ENCODE measurements at places on chromosomes 5 and 9.

DNA sequence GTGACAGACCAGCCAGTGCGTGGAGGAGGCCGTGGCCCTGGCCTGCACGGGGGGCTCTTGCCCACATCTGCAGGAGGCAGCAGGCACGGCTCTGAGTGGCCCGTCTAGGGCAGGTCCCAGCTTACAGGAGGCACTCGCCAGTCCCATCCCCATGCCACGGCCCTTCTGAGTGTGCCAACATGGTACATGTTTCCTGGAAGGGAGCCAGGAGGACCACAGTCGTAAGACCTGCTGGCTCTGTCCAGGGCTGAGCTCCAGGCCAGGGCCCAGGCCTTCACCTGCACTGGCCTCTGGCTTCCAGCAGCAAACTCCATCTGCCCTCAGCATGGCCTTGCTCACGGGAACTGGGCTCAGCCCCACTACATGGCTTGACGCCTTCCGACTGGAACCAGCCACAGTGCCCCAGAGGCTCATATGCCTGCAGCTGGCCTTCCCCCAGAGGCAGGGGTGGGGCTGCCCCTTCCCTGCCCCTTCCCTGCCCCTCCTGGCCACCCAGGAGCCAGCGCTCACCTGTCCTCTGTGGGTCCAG, 3.8 kb downstream of the NKD2 start:
- no peak for DNase-seq

- no peak for DNase-seq
These were observed 99.3 kb downstream of the ANGPTL2 start for GRCh38 chr9:127022913-127023660.

DNA sequence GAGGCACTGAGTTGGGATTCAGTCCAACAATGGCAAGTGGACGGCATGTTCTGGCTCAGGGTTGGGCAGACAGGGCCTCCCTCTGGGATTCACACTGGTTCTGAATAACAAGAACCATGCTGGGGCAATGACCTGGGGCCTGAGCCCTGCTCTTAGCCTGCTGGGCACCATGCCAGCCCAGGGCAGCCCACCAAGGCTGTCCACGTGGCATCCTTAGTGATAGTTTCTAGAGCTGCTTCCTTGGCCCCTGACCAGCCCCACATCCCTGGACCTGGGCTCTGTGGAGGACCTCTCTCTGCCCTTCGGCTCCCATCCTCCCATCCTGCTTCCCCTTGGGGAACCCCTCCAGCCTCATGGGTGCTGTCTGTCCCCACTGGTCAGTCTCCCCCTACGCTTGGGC, 22.3 kb upstream of the OLFM1 start:
- no peak for DNase-seq

GRCh38 chr9:85554349-85554748, 187.4 kb downstream of the AGTPBP1 start:
- DNase-seq: no peak

DNA sequence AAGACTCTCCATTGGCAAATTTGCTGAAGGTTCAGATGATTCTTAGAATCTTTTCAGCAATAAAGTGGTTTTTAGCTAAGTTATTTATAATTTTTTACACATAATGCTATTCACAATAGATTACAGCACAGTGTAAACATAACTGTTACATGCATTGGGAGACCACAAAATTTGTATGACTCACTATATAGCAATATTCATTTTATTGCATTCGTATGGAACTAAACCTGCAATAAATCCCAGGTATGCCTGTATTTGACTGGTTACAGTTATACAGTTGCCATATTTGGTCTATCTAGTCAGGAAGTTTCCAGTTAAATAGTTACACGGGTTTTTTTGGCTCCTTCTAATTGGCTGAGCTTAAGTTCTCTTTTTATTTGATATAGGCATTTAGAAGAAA, 220.8 kb downstream of the MRPS30 start:
- no peak for DNase-seq

- DNase-seq: no peak
These were observed 1.5 kb downstream of the FBN2 start for GRCh38 chr5:128536254-128537220.

DNA sequence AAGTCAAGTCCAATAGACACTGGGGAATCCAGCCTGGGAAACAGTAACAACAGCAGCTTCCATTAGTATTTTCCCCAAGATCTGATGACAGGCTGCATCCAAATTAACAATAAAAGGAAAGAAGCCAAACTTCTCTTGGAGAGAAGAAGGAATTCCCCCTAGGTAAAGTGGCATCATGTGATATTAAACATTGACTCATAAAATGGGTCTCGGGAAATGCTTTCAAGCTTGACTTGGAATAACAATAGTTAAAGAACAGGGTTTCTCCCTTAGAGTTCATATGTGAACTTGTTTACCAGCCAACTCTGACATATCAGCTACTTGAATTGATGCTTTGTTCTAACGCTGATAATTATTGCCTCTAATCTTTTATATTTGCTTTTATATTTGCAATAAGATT, 45.4 kb downstream of the ENTREP1 start:
- no peak for DNase-seq

DNA sequence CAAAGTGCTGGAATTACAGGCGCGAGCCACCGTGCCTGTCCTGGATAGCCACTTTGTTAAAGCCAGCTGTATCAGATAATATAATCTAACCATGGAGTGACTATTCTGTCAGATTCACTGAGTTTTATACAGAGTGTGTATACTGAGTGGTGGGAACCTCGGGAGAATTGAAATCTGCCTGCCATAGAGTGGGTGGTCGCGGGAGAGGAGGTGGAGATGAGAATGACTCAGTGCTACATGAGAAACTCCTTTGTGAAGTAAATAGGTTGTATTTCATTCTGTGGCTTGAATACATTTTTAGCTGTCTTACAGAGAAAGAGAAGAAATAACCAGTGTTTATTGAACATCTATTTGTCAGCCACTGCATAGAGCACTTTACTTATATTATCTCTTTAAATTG, 26.4 kb downstream of the ATP6V0E1 start:
- DNase-seq: no peak

DNA sequence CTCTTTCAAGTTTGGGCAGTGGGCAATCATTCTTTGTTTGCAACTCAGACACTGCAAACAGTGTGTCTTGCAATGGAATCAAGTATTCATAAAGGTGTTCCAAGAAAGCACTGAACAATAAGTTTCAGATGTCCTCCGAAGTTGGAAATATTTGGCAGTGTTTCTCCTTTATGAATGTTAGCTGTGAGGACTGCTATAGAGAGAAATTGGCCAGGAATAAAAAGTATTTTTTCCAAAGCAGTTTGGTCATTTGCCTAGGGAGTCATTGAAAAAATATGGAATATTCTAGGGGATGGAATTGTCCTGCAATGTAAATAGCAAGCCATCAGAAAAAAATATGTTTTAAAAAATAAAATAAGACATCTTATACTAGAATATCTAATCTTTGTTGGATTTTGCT, 688.6 kb upstream of the SEMA6A start:
- DNase-seq: no peak

DNA sequence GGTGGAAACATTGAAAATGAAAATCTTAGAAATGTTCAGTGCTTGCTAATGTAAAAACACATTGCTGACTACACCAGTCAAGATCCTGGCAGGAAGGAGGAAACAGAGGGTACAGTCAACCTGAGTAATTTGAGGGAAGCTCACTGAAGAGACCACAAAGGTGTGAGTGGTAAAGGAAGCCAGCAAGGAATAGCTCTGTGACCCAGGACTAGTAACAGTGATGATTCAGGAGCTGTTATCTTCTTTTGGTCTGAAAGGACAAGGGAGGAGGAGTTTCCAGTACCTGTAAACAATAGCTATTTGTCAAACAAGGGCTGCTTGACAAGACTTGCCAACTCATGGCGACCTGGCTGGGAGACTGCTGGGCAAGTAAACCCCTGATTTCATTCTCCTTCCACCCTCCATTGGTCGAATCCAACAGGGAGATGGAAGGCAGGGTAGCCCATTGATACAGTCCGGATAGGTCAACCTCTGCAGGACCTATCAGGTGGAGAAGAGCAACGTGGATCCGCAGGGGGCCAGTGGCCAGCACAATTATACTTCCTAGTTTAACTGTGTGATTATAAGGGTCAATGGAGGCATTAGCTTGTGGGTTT, 68.1 kb downstream of the MAMDC2 start:
- no peak for DNase-seq

DNA sequence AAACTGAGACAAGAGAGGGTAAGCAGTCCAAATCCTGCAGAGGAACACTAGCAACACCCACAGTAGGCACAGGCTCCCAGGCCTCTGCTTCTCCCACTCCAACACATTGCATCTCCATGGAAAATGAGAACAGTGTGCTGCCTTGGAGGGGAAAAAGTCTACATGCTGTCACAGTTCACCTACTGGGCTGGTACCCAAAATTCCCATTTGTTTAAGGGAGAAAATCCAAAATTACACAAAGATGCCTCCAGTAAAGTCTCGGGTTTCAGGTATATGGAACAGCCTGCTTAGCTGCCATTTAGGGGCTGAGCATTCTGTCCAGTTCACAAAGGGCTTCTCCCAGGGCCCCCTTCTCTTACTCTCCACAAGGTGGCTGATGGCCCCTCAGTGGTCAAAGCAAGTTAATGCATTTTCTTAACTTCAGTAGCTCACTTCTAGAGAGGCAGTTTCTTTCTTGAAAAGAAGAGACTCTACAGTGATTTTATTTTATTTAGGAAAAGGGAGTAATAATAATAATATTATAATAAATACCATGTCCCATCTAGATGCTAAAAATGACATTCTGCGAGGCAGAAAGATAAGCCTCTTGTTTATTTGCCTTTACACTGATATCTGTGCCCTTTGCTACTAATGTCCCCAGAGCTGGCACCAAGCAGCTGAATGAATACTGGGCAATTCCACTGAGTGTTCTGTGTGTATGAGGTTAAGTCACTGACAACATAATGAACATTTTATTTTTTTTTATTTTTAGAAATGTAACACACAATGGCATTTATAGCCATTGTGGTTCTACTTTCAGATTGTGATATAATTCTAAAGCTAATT, 89.4 kb downstream of the RGS7BP start:
- no peak for DNase-seq

DNA sequence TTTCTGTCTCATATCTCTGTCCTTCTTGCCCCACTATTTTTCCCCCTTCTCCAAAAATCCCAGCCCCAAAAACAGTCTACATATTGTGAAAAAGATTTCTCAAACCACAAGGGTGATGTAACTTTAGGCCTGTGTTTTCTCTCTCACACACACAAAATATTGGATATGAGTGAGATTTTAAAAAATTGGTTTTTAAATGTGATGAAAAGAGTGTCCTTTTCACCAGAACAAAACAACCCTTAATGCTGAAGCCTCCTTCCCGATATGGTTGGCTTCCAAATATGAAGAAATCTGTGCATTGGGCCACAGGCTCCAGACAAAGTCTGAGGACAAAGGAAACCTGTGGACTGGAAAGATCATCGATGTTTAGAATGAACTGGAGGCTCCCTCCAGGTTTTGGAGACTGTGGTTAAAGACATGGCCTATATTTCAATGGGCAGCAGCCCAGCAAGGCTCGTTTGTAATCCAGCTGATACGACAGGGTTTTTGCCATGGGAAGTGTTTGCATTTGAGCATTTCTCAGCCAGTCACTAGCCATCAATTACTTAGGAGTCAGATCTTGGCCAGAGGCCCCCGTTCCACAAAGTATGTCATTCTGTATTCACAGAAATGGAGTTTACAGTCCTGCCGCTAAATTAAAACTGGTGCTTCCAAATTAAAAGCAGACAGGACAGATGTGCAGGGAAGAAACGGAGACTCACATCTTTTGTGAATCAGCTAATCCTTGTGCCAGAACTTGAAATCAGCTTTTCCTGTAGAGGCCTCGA, 546.3 kb downstream of the EBF1 start:
- no peak for DNase-seq

DNA sequence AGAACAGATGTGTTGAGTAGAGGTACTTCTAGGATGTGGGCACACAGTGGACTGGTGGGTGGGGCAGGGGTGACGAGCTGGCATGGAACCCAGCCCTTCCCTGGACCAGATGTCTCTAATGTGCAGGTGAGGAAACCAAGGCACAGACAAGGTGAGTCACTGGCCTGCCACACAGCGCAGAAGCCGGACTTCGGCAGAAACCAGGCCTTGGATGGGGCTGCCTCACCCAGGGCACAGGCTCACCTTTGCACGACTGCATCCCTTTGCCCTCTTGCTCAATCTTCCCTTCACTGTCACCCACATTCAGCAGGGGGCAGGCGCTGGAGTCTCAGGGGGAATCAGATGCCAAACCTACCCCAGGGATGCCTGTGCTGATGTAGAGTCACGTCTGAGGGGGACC, 65.4 kb upstream of the LMX1B start:
- no peak for DNase-seq

GRCh38 chr5:127029581-127030258, 638 bp downstream of the MARCHF3 start:
- peak; percentile 65 for DNase-seq

DNA sequence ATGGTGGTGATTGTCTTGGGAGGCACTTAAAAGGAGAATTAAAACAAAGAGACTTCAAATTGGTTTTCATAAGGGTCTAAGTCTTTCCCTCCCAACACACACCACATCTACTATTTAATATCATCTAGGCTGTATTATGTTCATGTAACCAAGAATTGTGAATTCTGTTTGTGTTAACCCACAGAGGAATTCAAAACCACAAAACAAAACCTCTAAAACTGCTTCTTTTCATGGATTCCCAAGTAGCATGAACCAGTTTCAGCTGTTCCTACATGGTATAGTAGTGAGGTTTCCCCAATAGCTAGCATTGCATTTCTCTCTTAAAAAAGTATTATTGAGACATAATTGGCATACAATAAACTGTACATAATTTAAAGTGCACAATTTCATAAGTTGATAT, 283.8 kb downstream of the CD180 start:
- no peak for DNase-seq

DNA sequence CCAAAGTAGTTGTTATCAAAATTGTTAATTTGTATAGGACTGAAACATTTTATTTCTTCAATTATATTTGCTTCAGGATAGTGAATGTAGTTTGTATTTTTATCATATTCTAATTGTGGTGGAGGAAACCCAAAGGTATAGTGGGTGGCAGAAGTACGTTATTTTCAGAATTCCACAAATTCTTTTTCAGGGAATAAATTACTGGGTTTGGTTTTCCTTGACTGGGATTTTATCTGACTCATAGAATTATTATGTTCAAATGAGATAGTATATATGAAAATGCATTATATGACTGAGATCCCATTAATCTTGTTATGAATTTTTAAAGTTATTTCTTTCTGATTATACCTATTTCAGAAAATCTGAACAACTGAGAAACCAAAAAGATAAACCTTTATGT, 73.7 kb downstream of the VPS13A start:
- DNase-seq: no peak

DNA sequence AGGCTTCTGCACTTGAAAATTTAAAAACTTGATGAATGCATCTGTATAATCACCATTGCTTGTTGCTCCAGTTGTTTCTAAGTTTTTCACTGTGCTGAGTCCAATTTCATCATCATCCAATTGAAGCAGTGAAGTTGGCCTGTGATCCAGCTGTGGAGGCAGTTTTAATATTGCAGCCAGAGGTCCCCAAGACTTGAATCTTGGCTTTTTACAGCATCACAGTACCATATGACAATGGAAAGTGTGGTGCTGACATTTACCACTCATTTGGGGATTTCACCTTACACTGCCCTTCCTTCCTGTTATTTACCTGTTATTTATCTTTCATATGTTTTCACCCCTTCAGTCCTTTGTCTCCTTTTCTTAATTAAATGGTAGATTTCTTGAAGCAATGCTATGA, 76.2 kb upstream of the SPIN1 start:
- peak; percentile 53 for DNase-seq

- DNase-seq: no peak
These were observed 2.8 kb downstream of the CAMK2A start for GRCh38 chr5:150286820-150287219.
